ENCODE measurements at places on chromosomes 7 and 10. TPM values are rescaled to one million over a fixed set of nuclear protein-coding genes. Genes with fewer than 3 reads are reported as not detected.

The HEPACAM2 gene
- total RNA-seq, result not detected

The CYP17A1 gene
- total RNA-seq, result not detected

The CACNB2 gene
- not detected for total RNA-seq

The MINDY3 gene
- 14.6 TPM for total RNA-seq

The FBXL13 gene
- 1.4 TPM for total RNA-seq

The GPR15LG gene
- not detected for total RNA-seq

The SPDYE2 gene
- total RNA-seq, result not detected

The FAM241B gene
- total RNA-seq, result 10.8 TPM

The AKR1C4 gene
- not detected for total RNA-seq

The GCK gene
- 2.1 TPM for total RNA-seq

The HABP2 gene
- not detected for total RNA-seq

The PDSS1 gene
- total RNA-seq, result 16.1 TPM

GRCh38 chr7:113046453-113046852 is 40.2 kb downstream of the GPR85 start:
- no peak for DNase-seq
- H3K4me3 ChIP-seq, result no peak overlapping the region
- no peak overlapping the region for H3K27ac ChIP-seq
- H3K36me3 ChIP-seq, result no peaks in the 10 kb centered on the region
- H3K27me3 ChIP-seq, result peaks cover 10% of the 10 kb centered on the region

- no peaks in the 10 kb centered on the region for H3K27me3 ChIP-seq
- no peak for DNase-seq
- no peak overlapping the region for H3K27ac ChIP-seq
- no peak overlapping the region for H3K4me3 ChIP-seq
- peaks cover 4% of the 10 kb centered on the region for H3K4me1 ChIP-seq
- H3K36me3 ChIP-seq, result peaks cover 1% of the 10 kb centered on the region
These were observed 84.0 kb downstream of the C1GALT1 start for GRCh38 chr7:7266257-7266881.

DNA sequence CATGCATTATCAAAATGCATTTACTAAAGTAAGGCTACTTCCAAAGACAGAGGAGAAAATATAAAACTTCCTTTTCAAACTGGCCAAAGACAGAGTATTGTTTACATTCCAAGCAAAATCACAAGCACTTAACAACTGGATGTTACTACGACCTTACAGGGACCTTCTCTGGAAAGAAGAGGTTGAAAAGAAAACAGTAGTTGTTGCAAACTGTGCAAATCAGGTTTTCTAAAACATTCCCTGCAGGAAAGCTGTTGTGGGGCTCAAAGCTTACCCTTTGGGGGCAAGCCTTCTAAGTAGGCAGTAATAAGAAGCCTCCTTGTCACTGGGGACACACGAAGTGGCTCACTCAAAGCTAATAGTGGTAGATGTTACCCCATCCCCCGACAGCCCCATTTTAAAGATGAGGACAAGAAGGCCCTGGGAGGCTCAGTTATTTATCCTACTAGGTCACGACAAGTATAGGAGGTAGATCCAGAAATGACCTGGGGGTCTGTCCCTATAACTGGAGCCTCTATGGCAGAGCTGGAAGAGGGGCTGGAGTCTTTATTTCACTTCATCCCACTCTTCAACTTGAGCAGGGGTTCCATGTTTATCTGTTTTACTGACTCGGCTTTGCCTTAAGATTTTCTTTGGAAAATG is 46.6 kb downstream of the ATXN7L1 start:
- peaks cover 9% of the 10 kb centered on the region for H3K4me1 ChIP-seq
- no peak overlapping the region for H3K4me3 ChIP-seq
- no peak overlapping the region for H3K27ac ChIP-seq
- no peak for DNase-seq
- H3K27me3 ChIP-seq, result no peaks in the 10 kb centered on the region
- peaks cover 2% of the 10 kb centered on the region for H3K36me3 ChIP-seq

GRCh38 chr10:71177651-71178199 is 34.6 kb upstream of the UNC5B start:
- no peaks in the 10 kb centered on the region for H3K4me1 ChIP-seq
- no peak for DNase-seq
- H3K36me3 ChIP-seq, result no peaks in the 10 kb centered on the region
- no peak overlapping the region for H3K27ac ChIP-seq

DNA sequence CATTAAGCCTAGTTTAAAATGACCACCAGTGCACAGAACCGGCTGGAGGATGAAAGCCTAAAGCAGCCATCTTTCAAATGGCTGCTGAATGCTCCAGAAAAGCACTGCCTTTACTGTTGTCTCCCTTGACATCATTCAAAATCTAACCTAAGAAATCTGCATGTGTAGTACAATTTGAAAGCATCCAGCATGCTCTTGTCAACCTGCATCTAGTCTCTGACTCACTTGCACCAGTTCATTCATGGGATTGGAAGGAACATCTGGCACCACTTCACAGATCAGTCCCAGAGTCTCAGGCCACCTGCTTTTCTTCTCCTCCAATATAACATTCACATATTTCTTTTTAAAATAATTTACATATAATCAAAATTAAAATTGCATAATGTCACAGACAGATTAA is 76.2 kb downstream of the RNF133 start:
- no peak overlapping the region for H3K4me3 ChIP-seq
- H3K4me1 ChIP-seq, result no peaks in the 10 kb centered on the region
- H3K36me3 ChIP-seq, result no peaks in the 10 kb centered on the region
- H3K27me3 ChIP-seq, result no peaks in the 10 kb centered on the region
- DNase-seq, result no peak

GRCh38 chr10:102504179-102504975 is 605 bp downstream of the SUFU start:
- no peak overlapping the region for H3K4me3 ChIP-seq
- peak; percentile 42 for DNase-seq
- H3K27ac ChIP-seq, result peak overlapping the region; percentile 84
- peaks cover 21% of the 10 kb centered on the region for H3K4me1 ChIP-seq
- no peaks in the 10 kb centered on the region for H3K36me3 ChIP-seq
- no peaks in the 10 kb centered on the region for H3K27me3 ChIP-seq

GRCh38 chr10:123132576-123133477 is 2.9 kb upstream of the HMX3 start:
- no peak overlapping the region for H3K27ac ChIP-seq
- peak; percentile 93 for DNase-seq
- peak overlapping the region; percentile 47 for H3K4me3 ChIP-seq
- H3K4me1 ChIP-seq, result peaks cover 26% of the 10 kb centered on the region

GRCh38 chr7:122337011-122337410 is 32.5 kb upstream of the FEZF1 start:
- no peaks in the 10 kb centered on the region for H3K4me1 ChIP-seq
- no peaks in the 10 kb centered on the region for H3K27me3 ChIP-seq

GRCh38 chr7:23055582-23056178 is 41.8 kb upstream of the HYCC1 start:
- H3K36me3 ChIP-seq, result no peaks in the 10 kb centered on the region
- no peak overlapping the region for H3K4me3 ChIP-seq
- no peaks in the 10 kb centered on the region for H3K27me3 ChIP-seq
- no peak overlapping the region for H3K27ac ChIP-seq

- H3K27ac ChIP-seq, result no peak overlapping the region
- peaks cover 15% of the 10 kb centered on the region for H3K4me1 ChIP-seq
- H3K4me3 ChIP-seq, result peak overlapping the region; percentile 89
- DNase-seq, result peak; percentile 52
These were observed 2.0 kb downstream of the ZMIZ1 start for GRCh38 chr10:79070606-79071395.

GRCh38 chr7:33719059-33719581 is 186.2 kb upstream of the BMPER start:
- no peak overlapping the region for H3K27ac ChIP-seq
- no peak for DNase-seq
- H3K36me3 ChIP-seq, result no peaks in the 10 kb centered on the region
- H3K4me3 ChIP-seq, result no peak overlapping the region

- no peak for DNase-seq
- H3K27me3 ChIP-seq, result no peaks in the 10 kb centered on the region
- no peaks in the 10 kb centered on the region for H3K36me3 ChIP-seq
- H3K27ac ChIP-seq, result no peak overlapping the region
- peaks cover 6% of the 10 kb centered on the region for H3K4me1 ChIP-seq
- H3K4me3 ChIP-seq, result no peak overlapping the region
These were observed 19.1 kb downstream of the UBE2H start for GRCh38 chr7:129933627-129934026.

DNA sequence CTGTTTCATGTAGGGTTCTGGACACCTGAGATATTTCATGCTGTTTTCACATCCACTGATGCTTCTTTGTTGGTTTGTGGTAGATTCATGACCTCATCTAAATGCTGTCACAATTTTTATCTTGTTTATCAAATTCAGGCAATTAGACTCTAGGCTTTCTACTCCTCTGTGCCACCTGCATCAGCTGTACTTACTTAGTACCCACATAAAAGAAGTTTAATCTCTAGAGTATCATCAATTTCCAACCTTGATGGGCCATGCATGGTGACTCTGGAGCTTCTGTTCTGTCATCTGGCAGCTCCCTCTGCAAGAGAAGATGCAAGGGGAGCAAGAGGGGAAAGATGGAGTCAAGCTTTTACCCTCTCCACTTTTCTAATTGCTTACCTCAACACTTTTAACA is 195.9 kb upstream of the VWC2 start:
- no peaks in the 10 kb centered on the region for H3K4me1 ChIP-seq
- H3K27me3 ChIP-seq, result no peaks in the 10 kb centered on the region
- no peak for DNase-seq
- no peaks in the 10 kb centered on the region for H3K36me3 ChIP-seq
- no peak overlapping the region for H3K4me3 ChIP-seq

- no peak overlapping the region for H3K27ac ChIP-seq
- no peaks in the 10 kb centered on the region for H3K36me3 ChIP-seq
- no peak overlapping the region for H3K4me3 ChIP-seq
- no peaks in the 10 kb centered on the region for H3K4me1 ChIP-seq
These were observed 142.6 kb upstream of the CDC14C start for GRCh38 chr7:48781752-48782151.

DNA sequence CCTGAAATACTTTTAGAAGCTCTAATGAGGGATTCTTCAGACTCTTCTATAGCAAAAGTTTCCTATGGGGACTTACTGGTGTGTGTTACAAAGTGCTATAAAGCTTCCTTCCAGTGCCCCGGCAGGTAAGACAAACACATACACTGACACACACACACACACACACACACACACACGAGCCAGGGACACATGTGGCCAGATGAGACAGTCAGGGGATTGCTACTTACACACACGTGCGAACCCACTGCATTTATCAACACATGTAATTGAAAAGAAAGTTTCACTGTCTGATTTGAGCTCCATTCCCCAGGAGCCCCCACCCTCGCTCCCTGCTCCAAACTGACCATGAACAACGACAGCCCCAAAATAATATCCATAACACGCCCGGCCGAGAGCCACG is 119.8 kb downstream of the PRPF18 start:
- H3K4me3 ChIP-seq, result peak overlapping the region; percentile 55
- DNase-seq, result no peak
- H3K36me3 ChIP-seq, result no peaks in the 10 kb centered on the region
- H3K27ac ChIP-seq, result no peak overlapping the region
- H3K4me1 ChIP-seq, result peaks cover 14% of the 10 kb centered on the region
- peaks cover 37% of the 10 kb centered on the region for H3K27me3 ChIP-seq

- no peaks in the 10 kb centered on the region for H3K36me3 ChIP-seq
- DNase-seq, result peak; percentile 40
- peak overlapping the region; percentile 64 for H3K4me3 ChIP-seq
- peak overlapping the region; percentile 73 for H3K27ac ChIP-seq
- no peaks in the 10 kb centered on the region for H3K27me3 ChIP-seq
These were observed 27.1 kb downstream of the LRRC20 start for GRCh38 chr10:70355051-70356021.

GRCh38 chr7:38453168-38453567 is 178.0 kb downstream of the AMPH start:
- H3K4me3 ChIP-seq, result no peak overlapping the region
- peaks cover 3% of the 10 kb centered on the region for H3K27me3 ChIP-seq
- no peak for DNase-seq
- no peaks in the 10 kb centered on the region for H3K36me3 ChIP-seq
- H3K4me1 ChIP-seq, result no peaks in the 10 kb centered on the region

- no peak overlapping the region for H3K27ac ChIP-seq
- DNase-seq, result no peak
- H3K4me1 ChIP-seq, result peaks cover 10% of the 10 kb centered on the region
- no peaks in the 10 kb centered on the region for H3K27me3 ChIP-seq
- no peak overlapping the region for H3K4me3 ChIP-seq
- no peaks in the 10 kb centered on the region for H3K36me3 ChIP-seq
These were observed 62.5 kb downstream of the SGMS1 start for GRCh38 chr10:50561266-50561665.

DNA sequence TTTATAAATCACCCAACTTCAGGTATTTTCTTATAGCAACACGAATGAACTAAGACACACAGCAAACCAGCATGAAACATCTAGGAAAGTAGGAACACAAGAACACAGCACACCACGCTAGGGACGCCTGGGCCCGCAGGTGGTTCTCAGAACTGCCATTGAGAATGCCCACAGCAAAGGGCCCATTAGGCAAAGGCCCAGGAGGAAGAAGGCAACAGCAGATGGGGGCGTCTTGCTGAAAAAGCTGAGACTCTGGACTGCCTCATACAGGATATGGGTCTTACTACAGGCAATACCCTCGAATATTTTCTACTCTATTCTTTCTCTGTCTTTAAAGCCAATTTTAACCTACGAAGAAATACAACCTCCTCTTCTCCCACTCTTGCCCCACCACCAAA is 77.3 kb downstream of the PARD3 start:
- no peaks in the 10 kb centered on the region for H3K36me3 ChIP-seq
- H3K4me1 ChIP-seq, result no peaks in the 10 kb centered on the region
- no peak for DNase-seq
- H3K4me3 ChIP-seq, result no peak overlapping the region
- peaks cover 12% of the 10 kb centered on the region for H3K27me3 ChIP-seq
- no peak overlapping the region for H3K27ac ChIP-seq

GRCh38 chr7:76074972-76075370 is 27.1 kb downstream of the MDH2 start:
- no peaks in the 10 kb centered on the region for H3K27me3 ChIP-seq
- H3K4me3 ChIP-seq, result no peak overlapping the region
- no peaks in the 10 kb centered on the region for H3K36me3 ChIP-seq

- H3K4me1 ChIP-seq, result no peaks in the 10 kb centered on the region
- H3K4me3 ChIP-seq, result no peak overlapping the region
- H3K27ac ChIP-seq, result no peak overlapping the region
- no peaks in the 10 kb centered on the region for H3K27me3 ChIP-seq
These were observed 126.2 kb downstream of the SEMA3D start for GRCh38 chr7:85060696-85061095.

DNA sequence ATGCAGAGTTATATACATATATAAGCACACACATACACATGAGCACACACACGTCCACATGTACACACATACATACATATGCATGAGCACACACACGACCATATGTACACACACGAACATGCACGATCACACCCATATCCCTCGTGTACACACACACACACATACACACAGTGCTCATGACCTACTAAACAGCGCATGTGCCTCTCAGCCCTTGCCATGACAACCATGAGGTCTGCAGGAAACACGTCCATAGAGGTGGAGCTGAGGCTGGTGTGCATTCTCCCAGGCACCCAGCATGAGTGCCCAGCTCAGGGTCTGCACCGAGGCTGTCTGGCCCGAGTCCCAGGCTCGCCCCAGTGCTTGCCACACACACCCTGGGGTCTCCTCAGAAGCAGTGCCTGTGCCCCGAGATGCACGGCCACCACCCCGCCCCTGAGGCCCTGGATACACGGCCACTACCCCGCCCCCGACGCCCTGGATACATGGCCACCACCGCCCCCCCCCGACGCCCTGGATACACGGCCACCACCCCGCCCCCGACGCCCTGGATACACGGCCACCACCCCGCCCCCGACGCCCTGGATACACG is 529.6 kb downstream of the DNAJB6 start:
- H3K4me1 ChIP-seq, result peaks cover 3% of the 10 kb centered on the region
- no peaks in the 10 kb centered on the region for H3K36me3 ChIP-seq
- no peaks in the 10 kb centered on the region for H3K27me3 ChIP-seq
- H3K4me3 ChIP-seq, result no peak overlapping the region

Data from activated CD8-positive, alpha-beta T cell treated with anti-CD3 and anti-CD28 coated beads for 36 hours (primary cell).